WTC11 (cell line): ENCODE measurements at places on chromosomes 13 and 19.

DNA sequence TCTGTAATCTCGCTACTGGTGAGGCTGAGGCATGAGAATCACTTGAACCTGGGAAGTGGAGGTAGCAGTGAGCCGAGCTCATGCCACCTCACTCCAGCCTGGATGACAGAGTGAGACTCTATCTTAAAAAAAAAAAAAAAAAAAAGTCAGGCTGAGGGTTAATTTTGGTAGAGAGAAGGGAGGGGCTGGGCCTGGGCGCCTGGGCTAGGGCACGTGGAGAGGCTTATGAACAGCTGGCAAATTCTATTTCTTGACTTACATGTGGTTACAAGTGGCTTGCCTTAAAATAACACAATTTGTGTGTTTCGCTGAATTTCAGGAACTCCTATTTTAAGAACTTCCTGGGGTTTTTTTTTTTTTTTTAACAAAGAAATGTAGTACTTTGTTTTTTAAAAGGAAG, 47.6 kb upstream of the MAP3K10 start:
- no peak for DNase-seq

DNA sequence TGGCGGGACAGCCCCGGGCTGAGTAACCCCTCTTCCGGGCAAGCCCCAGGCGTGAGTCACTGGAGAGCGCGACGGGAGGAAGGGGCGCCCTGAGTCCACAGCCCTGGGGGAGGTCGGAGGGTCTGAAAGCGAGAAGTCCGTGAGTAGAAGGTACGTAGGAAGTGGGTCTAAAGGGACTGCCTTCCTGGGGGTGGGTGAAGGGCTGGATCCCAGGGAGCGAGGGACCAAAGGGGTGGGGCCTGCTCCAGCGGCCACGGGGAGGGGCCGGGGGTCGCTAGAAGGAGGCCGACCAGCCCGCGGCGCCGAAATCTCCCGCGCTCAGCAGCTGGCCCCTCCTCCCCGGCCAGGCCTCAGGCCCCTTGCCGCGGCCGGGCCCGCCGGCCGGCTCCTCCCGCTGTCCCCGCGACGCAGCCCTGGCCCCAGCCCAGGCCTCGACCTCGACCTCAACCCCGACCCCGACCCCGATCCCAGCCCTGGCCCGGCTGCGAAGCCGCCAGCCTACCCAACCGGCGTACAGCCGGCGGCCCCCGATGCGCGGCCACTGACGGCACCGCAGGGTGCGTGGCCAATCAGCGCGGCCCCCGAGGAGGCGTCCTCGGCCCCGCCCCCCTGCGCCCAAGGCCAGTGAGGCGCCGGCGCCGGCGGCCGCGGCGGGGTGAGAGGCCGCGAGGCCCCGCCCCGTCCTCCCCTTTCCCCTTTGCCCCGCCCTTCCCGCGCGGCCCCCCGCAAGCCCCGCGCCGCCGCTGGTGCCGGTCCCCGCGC, 22.6 kb downstream of the IPO5 start:
- DNase-seq = peak; percentile 89

DNA sequence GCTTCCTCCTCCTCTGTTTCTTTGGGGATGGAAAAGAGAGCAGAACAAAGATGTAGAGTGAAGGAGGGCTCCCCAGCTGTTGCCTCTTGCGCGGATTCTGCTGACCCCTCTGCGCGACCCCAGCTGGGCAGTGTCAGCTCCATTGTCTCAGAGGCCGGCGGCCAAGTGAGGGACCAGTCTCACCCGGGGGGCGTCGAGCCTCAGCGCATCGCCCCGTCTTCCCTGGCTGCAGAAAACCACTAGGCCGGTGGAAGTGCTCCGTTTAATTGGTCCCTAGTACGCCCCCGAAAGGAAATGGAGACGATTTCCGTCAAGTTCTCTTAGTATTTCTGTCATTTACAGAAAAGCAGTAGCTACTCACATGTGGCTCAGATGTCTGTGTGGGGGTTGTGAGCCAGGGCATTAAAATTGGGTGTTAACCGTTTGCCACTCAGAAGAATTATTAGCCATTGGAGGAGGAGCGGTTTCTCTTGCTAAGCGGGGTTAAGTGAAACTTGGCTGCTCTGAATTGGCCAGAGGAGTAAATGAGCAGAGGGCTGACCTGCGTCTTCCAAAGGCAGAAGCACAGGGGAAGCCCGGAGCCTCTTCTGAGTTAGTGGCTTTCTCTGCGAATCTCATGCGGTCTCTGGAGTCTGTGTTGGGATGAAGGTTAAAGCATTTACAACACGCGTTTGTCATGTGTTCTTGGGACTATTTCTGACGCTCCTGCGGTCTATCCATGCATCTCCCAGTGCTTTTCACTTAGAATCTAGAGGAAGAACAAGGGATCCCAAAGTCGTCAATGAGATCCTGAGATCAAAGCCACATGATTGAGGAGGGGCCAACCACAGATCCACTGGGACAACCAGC, 132.8 kb upstream of the MYO16 start:
- no peak for DNase-seq

DNA sequence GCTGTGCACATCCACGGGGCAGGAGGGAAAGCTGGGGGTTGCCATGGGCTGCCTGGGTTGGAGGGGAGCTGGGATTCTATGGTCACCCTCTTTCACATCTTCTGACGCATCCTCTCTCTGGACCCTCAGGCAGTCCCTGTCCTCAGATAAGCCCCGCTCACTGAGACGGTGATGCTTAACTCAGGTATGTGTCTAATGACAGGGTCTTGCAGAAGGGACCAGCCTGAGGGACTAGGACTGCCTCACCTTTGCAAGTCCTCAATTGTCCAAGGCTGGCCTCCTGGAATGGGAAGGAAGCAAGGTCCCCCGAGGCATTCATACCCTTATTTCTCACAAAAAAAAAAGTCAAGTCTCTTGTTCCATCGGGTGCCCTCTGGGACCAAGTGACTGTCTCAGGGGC, 37.7 kb upstream of the CCNE1 start:
- no peak for DNase-seq

- no peak for DNase-seq
Observed at GRCh38 chr13:113764793-113765563, 6.0 kb downstream of the TMEM255B start.

DNA sequence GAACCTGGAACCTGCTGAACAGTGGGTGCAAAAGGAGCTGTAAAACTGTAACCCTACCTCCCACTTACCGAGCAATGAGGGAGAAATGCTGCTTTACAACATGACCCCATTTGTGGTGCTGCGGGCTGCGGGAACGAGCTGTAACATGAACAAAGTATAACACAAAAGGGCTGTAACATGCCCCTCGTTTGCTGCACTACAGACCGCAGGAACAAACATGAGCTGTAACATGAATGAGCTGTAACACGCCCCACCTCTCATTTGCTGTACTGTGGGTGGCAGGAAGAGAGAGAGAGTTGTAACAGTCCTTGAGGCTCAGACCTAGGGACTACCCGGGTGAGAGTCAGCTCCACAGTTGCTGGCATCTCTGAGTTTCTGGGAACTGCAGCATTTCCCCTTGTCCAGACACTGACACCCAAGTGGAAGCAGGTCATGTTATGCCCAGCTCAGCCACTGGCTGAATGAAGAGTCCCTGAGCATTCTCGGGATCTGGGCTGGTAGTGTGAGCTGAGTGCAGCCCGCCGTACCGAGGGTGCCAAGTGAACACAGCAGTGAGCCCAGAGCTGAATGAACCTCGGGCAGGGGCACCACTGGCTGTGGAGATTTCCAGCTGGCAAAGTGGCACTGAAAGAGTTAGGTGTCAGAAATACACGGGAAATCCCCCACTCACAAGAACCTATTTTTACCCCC, 1385.3 kb upstream of the SPRY2 start:
- DNase-seq = no peak

GRCh38 chr13:60329221-60329923, 67.6 kb upstream of the TDRD3 start:
- DNase-seq = peak; percentile 71

DNA sequence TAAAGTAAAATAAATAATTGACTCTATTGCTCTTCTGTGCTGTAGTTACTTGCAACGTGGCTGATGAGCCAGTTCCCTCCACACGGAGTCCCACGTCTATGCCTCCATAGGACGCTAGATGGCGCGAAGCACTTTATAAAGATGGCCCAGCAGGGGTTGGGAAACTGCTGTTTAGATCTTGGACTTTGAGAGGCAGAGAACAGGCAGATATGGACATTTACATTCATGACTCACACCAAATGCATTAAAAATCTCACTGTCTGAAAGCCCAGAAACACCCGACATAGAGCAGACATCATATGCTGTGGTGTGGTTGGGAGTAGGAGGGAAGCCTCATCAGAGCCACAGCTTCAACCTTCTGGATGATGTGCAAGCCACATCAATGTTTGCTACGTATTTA, 643.1 kb upstream of the ARGLU1 start:
- DNase-seq = peak; percentile 79

- DNase-seq = peak; percentile 94
Observed at GRCh38 chr19:40612831-40613689, 11.9 kb downstream of the LTBP4 start.

DNA sequence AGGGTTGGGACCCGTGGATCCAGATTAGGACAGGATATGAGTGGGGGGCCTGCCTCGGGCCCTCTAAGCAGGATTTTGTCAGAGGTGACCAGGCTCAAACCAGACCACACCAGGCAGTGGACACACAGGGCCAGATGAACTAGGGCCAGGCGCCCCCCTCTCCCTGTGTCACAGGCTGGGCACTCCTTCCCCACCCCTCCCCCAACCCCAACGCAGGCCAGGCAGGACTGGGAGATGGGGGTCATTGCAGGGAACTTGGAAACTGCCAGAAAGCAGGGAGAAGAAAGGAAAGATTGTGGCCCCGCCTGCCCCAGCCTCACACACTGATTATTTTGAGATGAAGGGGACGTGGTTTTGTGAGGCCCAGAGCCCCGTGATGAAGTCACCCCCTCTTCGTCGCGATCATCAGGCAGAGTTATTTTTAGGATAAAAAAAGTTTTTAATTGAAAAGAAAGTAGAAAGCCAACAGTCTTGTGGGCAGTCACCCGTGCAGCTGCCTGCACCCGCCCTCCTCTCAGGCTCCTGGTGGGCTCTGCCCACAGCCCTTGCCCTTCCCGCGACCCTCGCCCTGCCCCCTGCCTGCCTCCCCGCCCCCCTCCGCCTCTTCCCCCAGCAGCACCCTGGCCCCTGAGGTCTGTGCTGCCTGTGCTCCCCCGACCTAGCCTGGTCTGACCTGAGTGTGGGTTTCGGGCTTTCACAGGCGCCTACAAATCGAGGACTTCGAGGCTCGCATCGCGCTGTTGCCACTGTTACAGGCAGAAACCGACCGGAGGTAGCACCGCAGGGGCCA, 1.9 kb upstream of the YJEFN3 start:
- DNase-seq = no peak

GRCh38 chr19:47056411-47056810, 8.0 kb upstream of the TMEM160 start:
- no peak for DNase-seq

- DNase-seq = no peak
Observed at GRCh38 chr13:83819156-83819555, 63.1 kb downstream of the SLITRK1 start.

GRCh38 chr13:37602733-37603381, 4.3 kb upstream of the POSTN start:
- DNase-seq = no peak

DNA sequence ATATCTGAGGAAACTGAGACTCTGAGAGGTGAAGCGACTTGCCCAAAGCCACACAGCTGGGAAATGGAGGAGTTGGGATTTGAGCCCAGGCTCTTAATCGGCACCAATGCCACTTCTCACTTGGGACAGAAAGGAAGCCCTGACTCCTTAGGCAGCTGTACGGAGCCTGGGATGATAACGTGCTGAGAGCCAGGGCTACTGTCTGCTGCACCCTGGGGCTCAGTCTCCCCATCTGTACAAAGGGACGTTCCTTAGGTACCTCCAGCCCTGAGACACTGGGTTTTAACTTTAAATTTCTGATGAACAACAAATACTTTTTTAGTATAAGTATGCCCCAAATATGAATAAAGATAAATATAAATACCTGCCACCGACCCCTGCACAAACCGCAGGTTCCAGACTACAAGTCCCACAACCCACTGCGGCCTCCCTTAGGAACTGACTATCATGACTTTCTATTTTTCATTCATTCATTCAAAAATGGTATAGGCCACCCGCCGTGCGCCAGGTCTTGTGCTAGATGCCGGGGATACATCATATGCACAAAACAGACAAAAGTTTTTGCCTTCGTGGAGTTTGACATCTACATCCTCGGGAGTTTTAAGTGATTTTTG, 776 bp upstream of the NCLN start:
- DNase-seq = peak; percentile 56

DNA sequence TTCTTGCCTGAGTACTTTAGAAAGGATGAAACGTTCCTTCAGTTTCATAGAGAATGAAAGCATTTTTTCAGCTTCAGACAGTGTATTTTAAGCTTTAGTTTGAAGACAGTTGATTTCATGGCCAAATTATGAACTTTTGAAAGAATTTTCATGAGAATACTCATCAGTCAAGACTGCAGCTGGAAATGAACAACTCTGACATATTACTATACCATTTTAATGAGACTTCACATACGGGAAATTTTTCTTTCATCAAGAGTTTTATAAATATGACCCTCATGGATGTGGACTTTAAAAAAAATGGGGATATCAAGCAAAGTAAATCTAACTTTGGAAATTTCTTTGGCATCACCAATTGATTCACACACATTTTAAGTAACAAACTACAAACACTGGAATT, 6.4 kb downstream of the LATS2 start:
- no peak for DNase-seq

- DNase-seq = no peak
Observed at GRCh38 chr19:40304306-40304705, 19.2 kb upstream of the AKT2 start.

- no peak for DNase-seq
Observed at GRCh38 chr13:40061466-40062450, 406.3 kb downstream of the COG6 start.

DNA sequence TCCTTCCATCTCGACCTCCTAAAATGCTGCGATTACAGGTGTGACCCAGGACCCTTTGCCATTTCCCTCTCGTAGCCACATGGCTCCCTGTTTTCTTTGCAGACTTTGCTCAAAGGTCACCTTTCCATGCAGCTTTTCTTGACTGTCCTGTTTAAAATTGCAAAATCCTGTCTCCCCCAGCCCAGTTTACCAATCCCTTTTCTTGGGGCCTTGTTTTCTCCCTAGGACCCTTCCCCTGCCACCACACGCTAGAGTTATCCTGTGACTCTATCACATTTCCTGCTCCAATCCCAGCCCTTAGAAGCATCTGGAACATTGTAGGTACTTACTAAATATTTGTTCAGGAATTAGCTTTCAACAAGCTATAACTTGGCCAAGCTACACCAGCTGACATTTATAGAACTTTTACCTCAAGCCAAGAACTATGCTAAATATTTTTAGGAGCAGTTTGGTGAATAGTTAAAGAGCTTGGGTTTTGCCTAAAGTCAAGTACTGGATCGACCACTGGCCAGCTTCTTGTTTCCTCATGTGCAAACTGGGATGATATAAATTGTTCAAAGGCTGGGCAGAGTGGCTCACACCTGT, 9.1 kb upstream of the SERTAD3 start:
- DNase-seq = no peak
